Osteocyte (in vitro differentiated cells): ENCODE measurements at places on chromosomes 1 and 21. TPM values are rescaled to one million over a fixed set of nuclear protein-coding genes. Genes with fewer than 3 reads are reported as not detected.
A peak's percentile ranks its signal among the peaks of the same experiment; 100 is the strongest.

DNA sequence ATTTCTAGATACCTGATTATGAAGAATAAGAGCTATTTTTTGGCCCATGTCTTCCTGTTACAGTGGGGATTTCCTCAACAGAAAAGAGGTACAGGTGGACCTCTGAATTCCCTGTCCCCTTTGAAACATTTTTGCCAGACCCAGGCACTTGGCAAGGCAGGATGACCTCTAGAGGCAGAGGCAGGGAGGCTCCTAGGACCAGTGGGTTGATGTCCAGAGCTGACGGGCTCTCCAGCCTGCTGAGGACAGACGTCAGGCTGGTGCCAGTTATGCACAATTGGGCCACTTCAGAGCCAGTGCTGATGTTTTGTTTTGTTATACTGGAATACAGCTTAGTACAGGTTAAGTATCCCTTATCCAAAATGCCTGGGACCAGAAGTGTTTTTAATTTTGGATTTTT lies 18.5 kb upstream of the A3GALT2 start:
- no peak for DNase-seq

GRCh38 chr1:28815533-28816185 lies 3.7 kb downstream of the OPRD1 start:
- DNase-seq = no peak

GRCh38 chr21:42101246-42101645 lies 30.1 kb downstream of the UMODL1 start:
- DNase-seq = no peak

DNA sequence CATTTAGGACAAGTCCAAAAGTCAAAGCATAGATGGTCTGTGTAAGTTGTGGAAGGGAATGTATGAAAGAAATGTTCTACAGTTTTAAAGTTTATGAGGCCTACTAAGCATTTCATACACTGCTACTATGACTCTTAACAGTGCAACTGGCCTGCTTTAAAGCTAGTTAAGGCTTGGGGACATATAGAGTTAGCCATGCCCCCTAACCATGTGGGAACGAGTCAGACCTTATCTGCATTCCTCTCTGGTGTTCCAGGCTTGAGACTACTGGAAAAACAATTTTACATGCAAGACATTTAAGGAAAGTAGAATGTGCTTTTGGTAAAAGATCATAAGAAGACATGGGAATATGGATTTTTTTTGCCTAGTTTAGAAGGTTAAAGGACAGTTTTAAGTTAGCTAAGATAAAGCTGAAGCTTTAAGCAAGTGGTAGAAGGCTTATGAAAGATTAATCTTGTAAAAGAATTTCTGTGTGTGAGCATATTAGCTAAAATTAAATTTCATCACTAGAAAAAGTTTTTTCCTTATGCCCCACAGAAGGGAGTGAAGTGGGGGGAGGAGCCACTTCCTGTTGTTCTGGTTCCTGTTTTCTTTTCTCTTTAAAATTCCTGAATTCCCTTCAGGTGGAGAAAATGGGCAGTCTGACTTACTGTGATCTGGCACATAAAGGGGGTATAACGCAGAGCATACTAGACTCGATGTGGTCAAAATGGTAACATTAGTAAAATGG lies 8.9 kb upstream of the CD48 start:
- DNase-seq = no peak

DNA sequence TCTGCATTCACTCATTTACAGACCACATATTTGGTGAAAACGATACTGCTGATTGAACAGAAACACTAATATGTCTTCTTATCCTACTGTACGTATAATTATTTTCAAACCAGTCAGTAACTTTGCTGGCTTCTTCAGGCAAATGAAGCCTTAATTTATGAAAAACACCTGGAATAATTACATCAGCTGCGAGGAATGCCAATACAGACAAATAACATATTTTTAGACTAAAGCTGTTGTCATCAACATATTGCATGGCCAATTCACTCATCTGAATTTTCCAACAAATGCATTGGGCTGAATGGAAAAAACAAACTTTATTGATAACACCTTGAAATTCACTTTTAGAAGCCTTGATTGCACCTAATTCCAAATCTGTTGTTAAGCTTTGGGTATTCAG lies 165.9 kb downstream of the HLX start:
- DNase-seq = no peak

GRCh38 chr1:151809985-151810556 lies 4.9 kb upstream of the LINGO4 start:
- no peak for DNase-seq

PPFIA4 gene
- 0.63 and 1.4 TPM in 2 replicates for total RNA-seq

GRCh38 chr1:6831366-6831765 lies 46.1 kb downstream of the CAMTA1 start:
- no peak for DNase-seq

- no peak for DNase-seq
Observed at GRCh38 chr1:119506941-119507340, at the start of gene HSD3B1. HSD3B1 (plus strand) TSS chr1:119507210; CDS start chr1:119507477, 267 bp downstream.

- no peak for DNase-seq
Observed at GRCh38 chr1:60848583-60849188, 233.7 kb upstream of the NFIA start.

KANK4 gene
- total RNA-seq = not detected in 2 replicates

IVNS1ABP gene
- total RNA-seq = 123 and 130 TPM in 2 replicates

INAVA gene
- 2.0 and 2.1 TPM in 2 replicates for total RNA-seq

- peak; percentile 80 for DNase-seq
Observed at GRCh38 chr21:42193131-42193671, 25.7 kb upstream of the ABCG1 start.

DNA sequence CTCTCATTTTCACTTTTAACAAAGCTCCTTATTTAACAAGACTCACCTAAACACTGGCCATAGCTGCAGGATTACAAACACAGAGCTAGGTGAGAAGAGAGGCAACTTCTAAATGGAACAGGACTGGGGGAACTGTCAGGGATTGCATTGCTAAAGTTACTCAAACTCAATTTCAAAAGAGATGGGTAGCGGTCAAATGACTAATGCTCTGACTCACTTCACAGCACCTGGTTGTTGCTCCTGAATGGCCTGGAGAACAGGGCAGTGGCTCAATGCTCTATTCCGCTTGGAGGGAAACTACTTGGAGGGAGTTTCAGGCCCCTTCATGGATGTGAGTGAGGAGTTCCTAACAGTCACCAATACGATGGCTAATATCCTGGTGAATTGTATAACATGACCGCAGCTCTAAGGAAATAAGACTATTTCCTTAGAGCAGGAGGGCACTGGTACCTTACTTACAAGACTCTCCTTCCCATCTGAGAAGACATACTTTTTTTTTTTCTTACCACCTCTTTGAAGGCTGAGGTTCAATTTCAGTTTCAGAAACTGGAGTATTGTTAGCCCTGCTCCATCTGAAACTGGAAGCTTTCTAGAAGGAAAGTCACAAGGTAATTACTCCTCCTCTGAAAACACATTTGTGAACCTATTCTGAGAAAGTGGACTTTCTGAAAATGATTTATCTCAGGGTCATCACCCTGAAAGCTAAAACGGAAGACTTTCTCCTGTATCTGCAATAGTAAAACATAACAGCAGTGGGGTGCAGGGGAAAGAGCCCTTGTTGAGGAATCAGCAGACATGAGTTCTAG lies 9.5 kb downstream of the DPT start:
- DNase-seq = no peak

DMBX1 gene
- total RNA-seq = not detected in 2 replicates

NPHS2 gene
- not detected in 2 replicates for total RNA-seq

BEND5 gene
- 1.5 and 1.7 TPM in 2 replicates for total RNA-seq

- DNase-seq = peak; percentile 78
Observed at GRCh38 chr1:7418442-7419080, 352.5 kb upstream of the VAMP3 start.

GRCh38 chr1:45796946-45797345 lies 6.5 kb upstream of the MAST2 start:
- DNase-seq = no peak

NBPF4 gene
- total RNA-seq = not detected in 2 replicates

DNA sequence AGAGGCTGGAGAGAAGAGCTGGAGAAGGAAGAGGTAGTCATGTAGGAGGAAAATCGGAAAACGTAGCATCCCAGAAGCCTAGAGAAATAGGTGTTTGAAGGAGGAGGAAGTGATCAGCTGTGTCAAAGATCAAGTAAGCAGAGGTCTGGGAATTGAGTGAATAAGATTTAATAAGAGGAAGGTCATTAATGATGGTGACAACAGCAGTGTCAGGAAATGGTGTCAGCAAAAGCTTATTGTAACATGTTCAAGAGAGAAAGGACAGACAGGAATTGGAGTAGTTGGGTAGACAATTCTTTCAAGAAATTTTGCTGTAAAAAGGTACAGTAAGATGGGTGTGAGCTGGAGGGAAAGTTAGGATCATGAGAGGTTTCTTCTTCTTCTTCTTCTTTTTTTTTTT lies 41.6 kb upstream of the SLC6A9 start:
- no peak for DNase-seq

GRCh38 chr1:98336472-98337083 lies 324.9 kb upstream of the SNX7 start:
- DNase-seq = no peak

GRCh38 chr1:74498901-74499300 lies 13.5 kb downstream of the LRRC53 start:
- DNase-seq = no peak

- no peak for DNase-seq
Observed at GRCh38 chr1:117605164-117605773, 579 bp upstream of the TENT5C start.

PDE9A gene
- 8.5 and 12.3 TPM in 2 replicates for total RNA-seq

- no peak for DNase-seq
Observed at GRCh38 chr1:226027538-226028217, 28.5 kb upstream of the SDE2 start.

DNA sequence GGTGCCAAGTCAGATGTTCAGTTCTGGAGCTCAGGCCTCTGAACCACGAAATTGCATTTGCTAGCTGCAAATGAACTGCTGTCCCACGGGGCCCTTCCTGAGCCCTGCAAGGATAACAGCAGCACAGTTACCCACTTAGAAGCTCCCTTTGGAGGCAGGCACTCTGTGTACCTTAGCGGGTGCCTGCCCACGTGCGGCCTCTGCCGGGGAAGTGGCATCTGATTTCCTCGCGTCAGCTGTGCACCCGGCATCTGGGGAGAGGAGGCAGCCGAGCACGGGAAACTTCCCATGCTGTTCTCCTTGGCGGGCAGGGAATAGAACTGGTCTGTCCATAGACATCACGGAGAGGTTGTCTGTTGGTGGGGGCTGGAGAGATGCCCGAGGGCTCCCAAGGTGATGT lies 148.0 kb upstream of the C1orf174 start:
- no peak for DNase-seq

RO60 gene
- 97.4 and 104 TPM in 2 replicates for total RNA-seq

DNA sequence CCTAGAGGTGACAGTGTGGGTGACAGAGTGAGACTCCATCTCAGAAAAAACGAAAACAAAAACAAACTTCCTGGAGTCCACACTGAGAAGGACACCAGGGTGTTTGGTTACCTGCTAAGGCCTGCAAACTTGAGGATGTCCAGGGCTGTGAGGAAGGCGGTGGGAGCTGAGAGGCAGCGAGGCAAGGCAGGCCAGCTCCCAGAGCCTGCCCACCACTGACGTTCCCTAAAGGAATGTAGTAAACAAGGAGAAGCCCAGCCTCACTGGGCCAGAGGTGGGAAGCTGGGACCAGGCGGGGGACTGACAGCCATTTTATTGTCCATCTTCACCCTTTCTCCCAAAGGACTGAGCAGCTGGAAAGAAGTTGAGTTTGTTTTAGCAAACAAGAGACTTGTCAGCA lies 24.1 kb downstream of the SHISA4 start:
- no peak for DNase-seq

- no peak for DNase-seq
Observed at GRCh38 chr1:117587499-117588356, 18.1 kb upstream of the TENT5C start.

DNA sequence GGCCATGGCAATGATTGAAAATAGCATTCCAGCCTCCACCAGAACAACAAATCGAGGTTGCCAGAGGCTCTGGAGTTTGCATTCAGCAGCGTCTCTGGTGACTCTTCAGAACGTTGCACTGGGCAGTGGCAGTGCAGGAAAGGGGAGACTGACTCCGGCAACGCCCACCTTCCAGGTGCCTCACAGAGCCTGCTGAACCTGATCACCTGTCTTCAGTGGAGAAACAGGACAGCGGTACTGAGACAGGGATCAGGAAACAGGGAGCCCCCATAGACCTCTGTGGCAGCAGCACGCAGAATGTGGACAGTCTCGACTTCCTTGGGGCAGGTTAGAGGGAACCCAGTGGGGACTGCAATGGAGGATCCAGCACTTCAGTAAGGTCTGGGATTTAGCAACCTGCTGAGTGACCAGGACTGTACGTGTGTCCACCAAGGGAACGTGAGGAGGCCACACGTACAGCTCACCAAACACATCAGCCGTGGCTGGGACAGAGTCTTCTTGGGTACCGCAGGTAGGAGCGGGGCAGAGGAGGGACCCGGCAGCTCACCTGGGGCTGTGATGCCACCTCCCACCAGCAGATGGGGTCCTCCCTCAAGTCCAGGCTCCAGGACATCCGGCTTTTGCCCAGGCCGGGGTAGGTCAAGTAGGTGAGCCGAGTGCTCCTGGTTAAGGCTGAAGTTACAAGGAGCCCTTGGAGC lies 128.6 kb downstream of the PRDM2 start:
- DNase-seq = peak; percentile 74

TPM3 gene
- 194 TPM in 2 replicates for total RNA-seq
